ENCODE measurements at places on chromosomes 4 and X.

GRCh38 chrX:115697806-115698205, 136.8 kb downstream of the PLS3 start:
- no peak for DNase-seq

- no peak for DNase-seq
Observed at GRCh38 chr4:170083541-170083940, 6.2 kb downstream of the AADAT start.

DNA sequence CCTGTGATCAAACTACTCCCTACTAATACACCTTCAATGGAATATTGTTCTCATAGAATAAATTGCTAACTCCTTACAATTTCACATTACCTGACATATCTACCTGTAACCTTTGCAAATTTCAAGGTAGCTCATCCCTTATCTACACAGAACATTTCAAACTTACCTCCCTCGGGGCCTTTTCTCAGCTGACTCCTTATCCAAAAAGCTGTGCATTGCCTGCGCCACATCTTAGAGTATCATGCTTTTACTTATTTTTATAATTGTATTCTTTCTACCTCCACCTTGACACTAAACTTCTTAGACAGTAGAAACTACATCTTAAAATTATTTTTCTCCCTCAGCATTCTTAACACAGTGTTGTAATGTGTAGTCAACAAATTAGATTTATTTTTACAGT, 198.5 kb downstream of the FBXO8 start:
- DNase-seq, result no peak

- no peak for DNase-seq
Observed at GRCh38 chr4:26088433-26088928, 174.5 kb downstream of the SMIM20 start.

DNA sequence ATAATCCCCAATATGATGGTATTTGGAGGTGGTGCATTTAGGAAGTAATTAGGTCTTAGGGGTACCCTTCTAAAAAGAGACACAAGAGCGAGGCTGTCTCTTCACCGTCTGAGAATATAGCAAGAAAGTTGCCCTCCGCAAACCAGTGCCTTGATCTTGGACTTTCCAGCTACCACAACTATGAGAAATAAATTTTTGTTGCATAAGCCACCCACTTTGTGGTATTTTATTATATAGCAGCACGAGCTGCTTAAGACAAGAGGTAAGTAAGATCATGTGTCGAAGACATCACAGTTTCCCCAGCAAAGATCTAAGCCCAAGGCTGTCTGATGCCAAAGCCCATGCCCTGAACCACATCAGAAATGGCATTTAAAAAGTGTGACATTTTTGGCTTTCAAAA, 9.6 kb upstream of the EXOSC9 start:
- DNase-seq, result no peak

- DNase-seq, result no peak
Observed at GRCh38 chr4:181524499-181524898, 718.7 kb upstream of the TENM3 start.

- DNase-seq, result no peak
Observed at GRCh38 chrX:24464498-24464835, 619 bp upstream of the PDK3 start.

GRCh38 chrX:150899191-150899757, 806 bp upstream of the CD99L2 start:
- DNase-seq, result peak; percentile 19

GRCh38 chr4:172232966-172233365, 419.8 kb downstream of the GALNTL6 start:
- DNase-seq, result no peak

- DNase-seq, result no peak
Observed at GRCh38 chr4:74408639-74409038, 36.3 kb upstream of the AREG start.

GRCh38 chrX:1803741-1804140, 188.9 kb downstream of the ASMT start:
- no peak for DNase-seq

GRCh38 chrX:7109838-7110793, 37.4 kb upstream of the STS start:
- peak; percentile 6 for DNase-seq

DNA sequence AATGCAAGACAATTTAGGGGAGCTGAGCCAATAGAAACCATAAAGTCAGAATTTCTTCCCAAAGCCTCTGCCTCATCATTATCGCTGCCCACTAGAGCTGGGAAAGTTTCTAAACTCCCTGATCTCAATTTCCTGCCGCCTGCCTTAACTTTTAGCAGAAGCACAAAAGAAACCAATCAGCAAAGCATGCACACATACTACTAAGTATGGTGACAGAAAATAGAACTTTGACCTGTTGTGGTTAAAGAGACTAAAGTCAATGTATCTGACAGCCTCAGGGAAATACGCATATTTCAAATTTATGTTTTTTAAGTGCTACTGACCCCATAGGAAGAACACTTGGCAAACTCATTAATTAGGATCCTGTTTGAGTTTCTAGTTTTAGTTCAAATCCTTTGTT, 10.1 kb downstream of the STK26 start:
- no peak for DNase-seq

DNA sequence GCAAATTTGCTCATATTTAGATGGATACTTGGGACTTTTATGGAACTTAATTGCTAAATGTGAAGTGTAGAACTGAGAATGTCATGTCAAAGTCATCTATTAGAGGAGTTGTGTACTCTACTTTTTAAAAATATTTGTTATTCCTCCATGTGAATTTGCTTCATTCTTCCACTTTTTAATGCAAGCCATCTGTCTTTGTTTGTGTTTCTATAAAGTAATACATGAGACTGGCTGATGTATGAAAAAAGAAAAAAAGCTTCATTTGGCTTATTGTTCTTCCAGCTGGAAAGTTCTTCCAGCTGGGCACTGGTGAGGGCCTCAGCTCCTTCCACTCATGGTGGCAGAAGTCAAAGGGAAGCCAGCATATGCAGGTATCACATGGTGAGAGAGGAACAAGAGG, 114.6 kb upstream of the GRID2 start:
- no peak for DNase-seq

GRCh38 chr4:165006456-165006855, 25.3 kb upstream of the TRIM60 start:
- peak; percentile 13 for DNase-seq

DNA sequence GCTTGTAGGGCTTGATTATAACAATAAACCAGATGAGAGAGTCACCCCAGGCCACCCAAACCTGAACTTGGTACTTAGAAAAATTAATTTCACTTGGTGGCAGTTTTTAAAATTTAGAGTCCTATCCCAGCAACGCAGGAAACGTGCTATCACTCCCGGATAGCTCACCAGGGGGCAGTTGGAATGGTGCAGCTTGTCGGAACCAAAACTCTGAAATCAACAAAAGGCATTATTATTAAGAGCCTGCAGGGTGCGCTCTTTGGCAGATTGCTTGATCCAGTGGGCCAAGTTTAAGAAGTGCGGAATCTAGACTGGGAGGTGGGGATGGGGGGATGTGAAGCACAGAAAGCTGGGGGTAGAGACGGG, 2.4 kb downstream of the FRAS1 start:
- DNase-seq, result peak; percentile 62

GRCh38 chrX:46589977-46590723, 16.6 kb downstream of the CHST7 start:
- DNase-seq, result no peak

- no peak for DNase-seq
Observed at GRCh38 chr4:67566335-67566734, 7.8 kb downstream of the STAP1 start.

DNA sequence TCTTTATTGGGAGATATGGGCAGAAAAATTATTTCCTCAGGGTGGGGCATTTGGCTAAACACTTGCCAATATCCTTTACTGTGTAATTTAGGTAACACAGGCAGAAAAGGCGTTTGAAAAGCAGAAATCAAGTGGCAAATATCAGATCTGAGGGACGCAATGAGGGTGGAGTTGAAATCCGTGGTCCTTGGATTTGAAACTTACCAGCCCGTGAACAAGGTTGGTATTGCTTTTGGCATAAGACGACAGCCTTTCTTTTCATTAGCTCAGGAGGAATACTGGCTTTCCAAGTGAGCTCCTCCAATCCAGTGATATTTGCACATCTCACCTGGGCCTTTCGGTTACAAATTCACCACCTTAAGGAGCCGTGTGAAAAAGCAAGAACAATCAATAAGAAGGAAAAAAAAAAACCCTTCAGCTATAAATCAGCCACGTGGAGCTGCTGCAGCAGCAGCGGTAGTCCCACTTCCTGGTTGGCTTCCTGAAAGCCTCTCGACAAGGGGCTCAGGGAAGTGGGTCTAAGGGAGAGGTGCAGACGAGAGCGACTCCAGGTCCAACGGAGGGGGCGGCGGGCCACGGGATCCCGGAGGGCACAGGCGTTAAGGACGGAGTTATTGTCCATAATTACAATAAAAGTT, 734 bp upstream of the GALNT7 start:
- peak; percentile 60 for DNase-seq

- DNase-seq, result peak; percentile 35
Observed at GRCh38 chrX:71909956-71910355, 689 bp upstream of the NHSL2 start.

GRCh38 chr4:2434420-2434819, 15.7 kb downstream of the CFAP99 start:
- no peak for DNase-seq

DNA sequence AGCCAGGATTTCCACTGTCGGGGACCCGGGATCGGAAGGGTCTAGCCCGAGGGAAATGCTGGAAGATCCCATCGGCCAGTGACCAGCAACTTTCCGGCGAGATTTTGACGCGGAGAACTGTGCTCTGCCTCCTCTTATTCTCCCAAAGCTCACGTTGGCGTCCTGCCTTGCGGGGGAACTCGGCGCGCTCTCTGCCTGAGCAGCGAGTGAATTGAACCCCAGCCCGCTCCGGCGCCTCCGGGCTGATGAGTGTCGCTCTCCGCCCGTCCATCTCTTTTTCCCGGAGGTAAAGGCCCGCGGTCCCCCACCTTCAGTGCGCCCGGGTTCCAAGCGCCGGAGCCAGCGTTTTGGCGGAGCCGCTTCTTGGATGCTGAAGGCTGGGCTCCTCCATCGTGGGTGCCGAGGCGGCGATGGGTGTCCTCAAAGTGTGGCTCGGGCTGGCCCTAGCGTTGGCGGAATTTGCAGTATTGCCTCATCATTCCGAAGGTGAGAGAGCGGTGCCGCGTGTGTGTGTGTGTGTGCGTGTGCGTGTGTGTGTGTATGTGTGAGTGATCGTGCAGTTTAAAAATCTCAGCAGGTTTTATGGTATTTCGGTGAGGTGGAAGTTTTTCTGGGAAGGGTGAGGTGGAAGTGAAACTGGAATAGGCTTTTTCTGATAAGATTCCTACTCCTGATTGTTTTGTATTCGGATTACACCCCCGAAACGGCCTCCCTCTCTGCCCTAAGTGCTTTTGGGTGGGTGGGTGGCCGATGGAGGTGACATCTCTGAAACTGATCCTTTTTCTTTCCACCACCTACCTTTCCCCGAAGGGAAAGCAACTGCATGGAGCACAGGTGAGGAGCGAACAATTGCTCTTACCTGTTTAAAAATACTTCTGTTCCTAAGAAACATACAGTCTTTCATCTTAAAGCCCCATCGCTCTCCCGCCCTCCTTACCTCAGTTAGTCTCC, 752 bp downstream of the FRAS1 start:
- DNase-seq, result peak; percentile 59

GRCh38 chr4:76518241-76518640, 83.2 kb downstream of the SHROOM3 start:
- no peak for DNase-seq

DNA sequence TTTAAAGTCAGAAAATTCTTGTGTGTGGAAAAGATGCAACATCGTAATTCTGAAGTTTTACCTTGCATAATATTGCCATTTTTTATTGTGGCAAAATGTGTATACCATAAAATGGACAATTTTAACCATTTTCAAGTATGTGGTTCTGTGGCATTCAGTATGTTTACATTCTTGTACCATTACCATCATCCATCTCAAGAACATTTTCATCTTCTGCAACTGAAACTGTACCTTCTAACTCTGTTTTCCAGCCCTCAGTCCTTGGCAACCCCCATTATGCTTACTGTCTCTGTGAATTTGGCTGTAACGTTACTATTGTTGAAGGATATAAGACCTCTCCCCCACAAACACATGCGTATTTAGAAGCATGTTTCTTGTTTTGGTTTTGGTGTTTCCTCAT, 123.2 kb downstream of the BMPR1B start:
- no peak for DNase-seq

DNA sequence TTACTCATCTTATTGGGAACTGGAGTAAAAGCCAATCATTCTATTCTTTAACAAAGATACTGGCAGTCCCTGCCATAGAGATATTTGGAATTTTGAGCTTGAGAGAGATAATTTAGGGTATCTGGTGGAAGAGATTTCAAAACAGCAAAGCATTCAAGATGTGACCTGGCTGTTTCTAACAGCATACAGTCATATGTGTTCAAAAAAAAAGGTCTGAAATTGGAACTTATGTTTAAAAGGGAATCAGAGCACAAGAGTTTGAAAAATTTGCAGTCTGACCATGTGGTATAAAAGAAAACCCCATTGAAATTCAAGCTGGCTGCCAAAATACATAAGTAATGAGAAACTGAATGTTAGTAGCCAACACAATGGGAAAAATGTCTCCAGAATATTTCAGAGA, 42.2 kb downstream of the UGT2B10 start:
- DNase-seq, result no peak

DNA sequence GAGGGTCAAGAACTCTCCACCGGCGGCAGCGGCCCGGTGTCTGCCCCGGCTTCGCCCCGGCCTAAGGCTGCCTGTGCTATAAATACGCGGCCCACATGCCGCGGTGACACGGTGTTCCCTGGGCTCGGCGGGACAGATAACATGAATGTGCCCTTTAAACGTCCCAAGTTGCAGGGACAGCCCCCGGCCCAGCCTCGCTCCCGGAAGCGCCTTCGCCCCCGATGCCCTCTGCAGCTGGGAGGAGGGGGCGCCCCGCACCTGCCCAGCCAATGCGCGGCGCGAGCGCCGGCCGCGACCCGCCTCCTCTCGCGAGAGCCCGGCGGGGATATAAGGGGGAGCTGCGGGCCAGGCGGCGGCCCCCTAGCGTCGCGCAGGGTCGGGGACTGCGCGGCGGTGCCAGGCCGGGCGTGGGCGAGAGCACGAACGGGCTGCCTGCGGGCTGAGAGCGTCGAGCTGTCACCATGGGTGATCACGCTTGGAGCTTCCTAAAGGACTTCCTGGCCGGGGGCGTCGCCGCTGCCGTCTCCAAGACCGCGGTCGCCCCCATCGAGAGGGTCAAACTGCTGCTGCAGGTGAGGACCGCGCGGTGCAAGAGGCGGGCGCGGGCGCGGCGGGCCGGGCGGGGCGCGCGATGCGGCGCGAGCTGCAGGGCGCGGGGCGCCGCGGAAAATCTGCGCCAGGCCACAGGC, at the start of gene SLC25A4:
Gene SLC25A4, plus strand, starts transcription at position 355 of the 689 bp plus-strand sequence. Its CDS starts 107 bp downstream, at position 462.
- DNase-seq, result peak; percentile 89

- no peak for DNase-seq
Observed at GRCh38 chr4:6824772-6825402, 42.4 kb downstream of the KIAA0232 start.

- no peak for DNase-seq
Observed at GRCh38 chrX:69185886-69186285, 20.6 kb upstream of the PJA1 start.

DNA sequence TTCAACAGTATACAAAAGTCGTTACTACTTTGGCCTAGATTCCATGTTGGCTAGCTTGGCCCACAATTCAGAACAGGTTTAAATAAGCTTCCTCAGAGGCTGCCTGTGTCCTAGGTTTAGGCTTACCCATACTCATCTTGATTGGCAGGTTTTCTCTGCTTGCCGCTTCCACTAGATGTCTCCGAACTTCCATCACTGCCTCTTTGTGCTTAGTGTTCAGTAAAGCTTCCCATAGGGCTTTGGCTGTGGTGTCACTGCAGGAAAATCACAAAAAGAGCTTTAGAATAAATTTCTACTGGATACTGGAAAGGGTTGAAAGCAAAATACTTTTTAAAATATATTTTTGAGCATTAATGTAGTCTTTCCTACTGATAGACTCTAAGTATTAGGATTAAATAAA, 52.4 kb downstream of the SCFD2 start:
- DNase-seq, result no peak

GRCh38 chr4:138894011-138894410, 121.6 kb upstream of the NOCT start:
- DNase-seq, result no peak

Measured in nephron progenitor cell (in vitro differentiated cells).